ENCODE measurements at places on chromosomes 13 and 19.

DNA sequence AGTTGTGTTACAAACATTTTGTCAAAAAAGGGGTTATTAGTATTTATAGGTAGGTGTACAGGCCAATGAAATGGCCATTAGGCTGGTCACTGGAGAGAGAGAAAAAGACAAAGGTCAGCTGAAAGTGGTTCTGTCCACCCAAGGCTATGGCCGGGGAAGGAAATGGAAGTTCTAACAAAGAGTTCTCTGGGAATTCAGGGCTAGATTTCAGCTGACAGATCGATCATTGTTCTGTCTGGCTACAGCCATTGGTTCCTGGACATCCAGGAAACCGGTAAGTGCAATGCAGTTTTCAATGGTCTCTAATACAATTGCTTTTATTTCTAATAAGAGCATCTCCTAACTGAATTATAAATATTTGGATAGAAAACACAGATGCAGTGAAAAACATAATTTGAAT, 42.5 kb downstream of the MBNL2 start:
- no peak for DNase-seq

DNA sequence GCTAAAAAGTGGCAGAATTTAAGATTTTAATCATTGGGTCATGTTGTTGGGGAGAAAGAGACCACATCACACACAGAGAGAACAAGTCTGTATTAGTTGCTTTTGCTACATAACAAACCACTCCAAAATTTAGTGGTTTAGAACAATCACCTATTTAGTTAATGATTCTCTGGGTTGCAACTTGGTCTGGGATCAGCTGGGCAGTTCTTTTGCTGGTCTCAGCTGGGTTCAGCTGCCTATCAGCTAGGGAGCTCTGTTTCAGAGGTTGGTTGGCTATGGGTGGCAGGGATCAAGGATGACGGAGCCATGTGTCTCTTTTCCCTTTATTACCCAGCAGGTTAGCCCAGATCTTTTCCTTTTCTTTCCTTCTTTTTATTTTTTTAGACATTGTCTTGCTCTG, 8.9 kb downstream of the PINLYP start:
- no peak for DNase-seq

- no peak for DNase-seq
These were observed 26.0 kb upstream of the SLC7A10 start for GRCh38 chr19:33251526-33252090.

- DNase-seq: peak; percentile 31
These were observed 16.0 kb upstream of the SEMA6B start for GRCh38 chr19:4575267-4576015.

DNA sequence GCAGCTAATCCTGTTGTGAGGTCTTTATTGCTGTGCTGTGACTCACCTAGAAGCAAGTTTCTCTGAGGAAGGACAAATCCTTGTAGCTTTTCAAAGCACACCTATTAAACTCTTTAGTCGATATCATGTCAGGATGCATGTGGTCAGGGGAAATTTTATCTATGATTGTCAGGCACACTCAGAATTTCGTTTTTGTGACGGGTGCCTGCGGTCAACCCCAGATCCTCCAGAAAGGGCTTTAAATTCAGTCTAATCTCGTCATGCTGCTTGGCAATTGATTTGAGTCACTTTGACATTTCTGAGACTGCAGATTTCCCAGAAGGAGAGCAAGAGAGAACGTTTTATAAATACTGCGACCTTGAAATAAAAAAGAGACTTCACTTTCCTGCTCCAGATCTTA, 316.9 kb downstream of the FGF9 start:
- no peak for DNase-seq

GRCh38 chr13:110565296-110565695, 3.8 kb upstream of the RAB20 start:
- no peak for DNase-seq

DNA sequence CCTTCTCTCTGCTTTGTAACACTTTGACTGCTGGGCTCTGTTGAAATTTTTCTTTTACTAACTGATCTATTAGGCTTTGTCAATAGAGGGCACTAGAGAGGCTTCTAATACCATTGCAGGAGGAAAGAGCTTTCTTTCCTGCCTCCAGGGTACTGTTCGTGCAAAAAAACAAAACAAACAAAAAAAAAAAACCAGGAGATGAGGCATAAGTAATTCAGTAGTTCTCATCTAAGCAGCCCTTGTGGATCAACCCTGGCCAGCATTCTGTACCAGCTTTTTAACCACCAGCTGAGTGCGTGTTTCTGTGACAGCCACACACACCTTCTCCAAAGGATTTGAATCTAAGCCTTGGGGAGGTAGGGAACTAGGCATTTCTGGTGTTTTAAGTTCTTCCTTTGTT, 1707.6 kb upstream of the SLC10A2 start:
- no peak for DNase-seq

GRCh38 chr13:64007339-64007738, 2591.7 kb upstream of the PCDH20 start:
- no peak for DNase-seq

GRCh38 chr19:58395220-58395978, at the start of gene RNF225:
TSS of gene RNF225 (plus strand) at chr19:58395656. CDS start at chr19:58396090, 434 bp downstream.
- no peak for DNase-seq

DNA sequence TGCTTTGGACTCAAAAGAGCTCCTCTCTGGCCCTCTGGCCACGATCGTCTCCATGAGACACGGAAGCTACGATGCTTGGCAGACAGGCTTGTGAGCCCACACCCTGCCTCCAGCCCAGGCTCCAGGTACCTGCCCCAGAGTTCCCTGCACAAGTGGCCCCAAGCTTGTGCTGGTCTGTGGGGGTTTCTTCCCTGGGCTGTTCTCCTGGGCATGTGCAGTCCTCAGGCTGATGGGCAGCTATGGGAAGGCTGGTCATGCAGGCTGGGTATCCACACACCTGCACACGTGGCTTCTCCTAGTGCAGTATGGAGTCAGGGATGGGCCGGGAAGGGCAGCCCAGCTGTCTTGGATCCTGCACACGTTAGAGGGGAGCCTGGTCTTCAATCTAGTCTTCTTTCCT, 43.1 kb downstream of the TEX29 start:
- no peak for DNase-seq

DNA sequence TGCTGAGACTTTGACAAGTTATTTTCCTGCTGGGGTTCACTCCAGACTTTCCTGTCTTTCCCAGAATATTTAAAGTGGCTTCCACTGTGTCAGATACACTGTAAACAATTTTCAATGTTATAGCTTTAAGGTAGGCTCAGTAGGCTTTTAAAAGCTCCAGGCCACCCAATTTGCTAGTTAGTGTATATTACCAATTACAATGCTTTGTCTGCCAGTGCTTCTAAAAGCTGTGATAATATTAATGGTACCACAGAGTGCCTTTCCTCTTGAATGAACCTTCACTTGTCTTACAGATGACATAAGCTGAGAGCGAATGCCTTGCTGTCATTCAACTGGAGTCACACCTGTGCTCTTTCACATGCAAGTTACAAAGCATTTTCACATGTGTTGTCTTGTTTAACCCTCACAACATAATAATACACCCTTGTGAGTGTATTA, 239.7 kb upstream of the HTR2A start:
- no peak for DNase-seq

GRCh38 chr13:26660185-26660584, 100.4 kb downstream of the GPR12 start:
- DNase-seq: no peak

- no peak for DNase-seq
These were observed 664.9 kb downstream of the PCDH9 start for GRCh38 chr13:66565279-66565678.

GRCh38 chr13:95553581-95554385, 1.3 kb downstream of the CLDN10 start:
- DNase-seq: no peak
